ENCODE measurements at places on chromosomes 12 and 14.

GRCh38 chr14:103543140-103543539 is 14.1 kb downstream of the TRMT61A start:
- DNase-seq, result no peak
- H3K27ac ChIP-seq, result peak overlapping the region; percentile 90
- no peak overlapping the region for H3K4me3 ChIP-seq
- H3K4me1 ChIP-seq, result peaks cover 91% of the 10 kb centered on the region

DNA sequence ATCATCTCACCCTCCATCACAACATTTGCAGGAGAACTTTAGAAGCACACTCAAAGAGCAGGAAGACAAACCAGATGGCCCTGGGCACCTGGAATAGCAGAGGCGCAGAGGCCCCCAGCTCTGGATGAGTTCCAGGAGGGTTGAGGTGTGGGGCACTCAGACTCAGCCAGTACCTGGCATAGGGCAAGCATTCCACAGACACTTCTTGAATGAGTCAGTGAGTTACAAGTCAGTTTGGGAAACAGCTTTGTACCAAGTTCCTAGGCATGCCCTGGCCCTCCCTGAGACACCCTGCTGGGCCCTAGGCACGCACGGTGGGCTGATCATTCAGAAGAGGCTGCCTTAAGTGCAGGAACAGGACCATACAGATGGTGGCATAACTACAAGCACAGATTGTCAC is 54.3 kb downstream of the MAP3K9 start:
- DNase-seq, result no peak
- H3K27ac ChIP-seq, result no peak overlapping the region
- no peaks in the 10 kb centered on the region for H3K27me3 ChIP-seq
- peaks cover 3% of the 10 kb centered on the region for H3K36me3 ChIP-seq
- no peak overlapping the region for H3K4me3 ChIP-seq
- no peaks in the 10 kb centered on the region for H3K4me1 ChIP-seq

DNA sequence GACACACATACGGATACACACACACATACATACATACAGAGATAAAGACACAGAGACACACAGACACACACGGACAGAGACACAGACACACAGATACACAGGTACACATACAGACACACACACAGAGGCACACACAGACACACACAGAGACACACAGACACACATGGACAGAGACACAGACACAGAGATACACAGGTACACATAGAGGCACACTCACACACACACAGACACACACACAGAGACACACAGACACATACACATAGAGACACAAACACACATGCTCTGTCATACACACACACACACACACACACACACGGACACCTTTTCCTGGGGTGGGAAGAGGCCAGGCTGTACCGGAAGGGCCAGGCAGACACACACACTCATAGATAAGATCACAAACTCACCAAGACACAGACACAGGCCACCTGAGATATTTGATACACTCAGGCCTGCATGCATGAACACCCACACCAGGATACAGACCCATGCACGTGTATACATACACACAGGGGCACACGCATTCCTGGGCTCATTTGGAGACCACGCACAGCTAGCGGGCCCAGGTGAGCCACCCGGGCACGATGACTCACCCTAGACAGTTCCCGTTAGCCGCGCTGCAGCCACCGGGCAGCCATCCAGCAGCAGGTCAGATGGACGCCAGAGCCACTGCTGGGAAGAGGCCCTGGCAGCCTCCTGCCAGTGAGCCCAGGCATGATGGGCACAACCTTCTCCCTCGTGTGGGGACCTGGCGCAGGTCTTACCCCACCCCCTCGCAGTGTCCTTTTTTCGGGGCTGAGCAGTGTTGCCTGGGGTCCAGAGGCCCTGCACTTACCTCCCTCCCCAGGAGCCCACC is 1.8 kb upstream of the AHNAK2 start:
- no peak for DNase-seq
- peaks cover 8% of the 10 kb centered on the region for H3K36me3 ChIP-seq
- peaks cover 6% of the 10 kb centered on the region for H3K27me3 ChIP-seq
- peaks cover 54% of the 10 kb centered on the region for H3K4me1 ChIP-seq
- no peak overlapping the region for H3K27ac ChIP-seq

DNA sequence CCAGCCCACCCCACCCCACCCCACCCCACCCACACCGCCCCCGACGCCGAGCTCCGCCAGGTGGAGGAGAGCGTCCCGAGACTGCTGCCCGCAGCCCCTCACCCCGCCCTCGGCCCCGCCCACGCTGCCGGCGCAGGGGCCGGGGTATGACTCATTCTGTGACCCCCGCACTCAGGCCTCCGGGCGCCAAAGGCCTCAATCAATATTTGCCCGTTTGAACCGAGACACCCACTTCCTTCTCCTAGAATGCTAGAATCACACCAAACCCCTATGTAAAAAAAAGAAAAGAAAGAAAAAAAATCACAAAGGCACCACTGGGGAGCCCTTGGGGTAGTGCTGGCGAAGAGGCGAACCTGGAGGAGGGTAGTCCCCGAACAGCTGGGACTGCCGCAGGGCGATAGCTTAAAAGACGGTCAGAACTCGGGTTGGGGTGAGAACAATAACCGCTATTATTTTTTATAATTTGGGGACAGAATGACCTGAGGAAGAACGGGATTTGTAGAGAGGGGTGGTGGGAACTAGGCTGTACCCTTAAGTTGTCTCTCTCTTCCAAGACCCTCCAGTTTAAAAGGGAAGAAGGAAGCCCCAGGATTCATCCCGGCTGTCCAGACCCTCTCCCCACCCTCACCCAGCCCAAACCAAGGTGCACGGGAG is 894 bp downstream of the KRT8 start:
- H3K27ac ChIP-seq, result no peak overlapping the region
- no peaks in the 10 kb centered on the region for H3K36me3 ChIP-seq

DNA sequence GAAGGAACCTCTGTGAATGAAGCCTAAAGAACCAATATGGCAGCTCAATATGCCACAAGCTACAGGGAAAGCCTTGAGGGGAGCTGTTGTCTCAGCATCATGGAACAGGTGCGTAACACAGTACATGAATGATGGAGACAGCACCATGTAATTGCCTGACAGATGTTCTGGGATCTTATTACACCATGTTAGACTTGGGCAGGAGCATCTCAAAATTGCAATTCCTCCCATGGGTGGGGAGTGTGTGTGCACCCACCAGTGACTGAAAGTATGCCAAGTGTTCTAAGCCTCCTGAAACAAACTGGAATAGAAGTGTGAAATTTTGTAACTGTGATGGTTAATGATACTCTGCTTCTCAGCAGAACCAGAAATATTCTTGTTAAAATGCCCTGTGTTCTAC is 151.0 kb upstream of the SRRM4 start:
- no peaks in the 10 kb centered on the region for H3K36me3 ChIP-seq
- no peak overlapping the region for H3K4me3 ChIP-seq
- H3K27me3 ChIP-seq, result no peaks in the 10 kb centered on the region

DNA sequence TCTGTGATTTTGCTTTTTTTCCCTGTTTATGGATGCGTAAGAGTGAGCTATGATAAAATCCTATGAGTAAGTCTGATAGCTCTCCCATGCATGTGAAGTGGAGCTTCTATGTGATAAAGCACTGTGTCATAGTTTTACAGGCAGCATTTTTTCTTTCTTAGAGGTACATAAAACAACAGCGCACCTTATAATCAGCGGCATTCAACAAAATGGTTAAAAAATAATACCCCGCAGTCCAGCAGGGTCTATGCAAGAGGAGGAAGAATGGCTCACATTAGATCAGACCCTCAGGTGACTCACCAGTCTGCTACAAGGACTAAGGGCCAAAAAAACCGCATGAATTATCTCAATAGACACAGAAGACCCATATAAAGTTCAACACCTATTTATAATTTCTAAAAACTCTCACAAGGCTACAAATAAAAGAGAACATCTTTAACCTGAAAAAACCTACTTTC is 33.0 kb upstream of the TMEM179 start:
- no peak for DNase-seq
- H3K27ac ChIP-seq, result no peak overlapping the region
- no peaks in the 10 kb centered on the region for H3K36me3 ChIP-seq

GRCh38 chr12:6826125-6826733 is 2.0 kb upstream of the P3H3 start:
- H3K27ac ChIP-seq, result no peak overlapping the region
- no peak overlapping the region for H3K4me3 ChIP-seq
- peaks cover 54% of the 10 kb centered on the region for H3K36me3 ChIP-seq

DNA sequence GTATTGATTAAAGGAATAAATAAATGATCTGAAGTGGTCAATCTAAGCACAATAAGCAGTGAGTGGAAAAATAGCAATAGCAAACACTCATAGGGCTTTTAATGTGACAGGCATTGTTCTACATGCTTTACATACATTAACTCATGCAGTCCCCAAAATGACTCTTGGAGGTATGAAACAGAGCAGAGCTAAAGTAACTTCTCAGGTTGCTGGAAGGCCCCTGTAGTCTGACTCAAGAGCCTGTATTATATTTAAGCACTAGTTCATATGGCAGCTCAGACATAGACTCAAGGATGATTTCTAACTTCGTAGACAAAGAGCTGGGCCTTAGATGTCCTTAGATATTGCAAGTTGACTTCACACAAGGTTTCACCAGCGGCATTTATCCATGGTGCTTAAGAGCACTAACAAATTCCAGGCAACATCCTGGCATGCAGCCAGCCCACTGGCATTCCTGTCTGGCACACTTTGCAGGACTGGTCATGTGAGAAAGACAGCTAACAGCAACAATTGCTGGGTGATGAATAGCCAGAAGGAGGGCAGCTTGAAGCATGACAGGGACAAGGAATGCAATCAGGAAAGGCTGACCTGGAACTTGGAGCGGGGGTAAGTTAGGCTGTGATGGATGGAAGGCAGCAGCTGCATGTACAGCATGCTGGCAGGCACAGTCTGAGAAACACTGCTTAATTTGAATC is 22.9 kb upstream of the KTN1 start:
- H3K4me1 ChIP-seq, result peaks cover 12% of the 10 kb centered on the region
- no peak overlapping the region for H3K27ac ChIP-seq
- no peak overlapping the region for H3K4me3 ChIP-seq
- DNase-seq, result peak; percentile 91
- no peaks in the 10 kb centered on the region for H3K36me3 ChIP-seq

DNA sequence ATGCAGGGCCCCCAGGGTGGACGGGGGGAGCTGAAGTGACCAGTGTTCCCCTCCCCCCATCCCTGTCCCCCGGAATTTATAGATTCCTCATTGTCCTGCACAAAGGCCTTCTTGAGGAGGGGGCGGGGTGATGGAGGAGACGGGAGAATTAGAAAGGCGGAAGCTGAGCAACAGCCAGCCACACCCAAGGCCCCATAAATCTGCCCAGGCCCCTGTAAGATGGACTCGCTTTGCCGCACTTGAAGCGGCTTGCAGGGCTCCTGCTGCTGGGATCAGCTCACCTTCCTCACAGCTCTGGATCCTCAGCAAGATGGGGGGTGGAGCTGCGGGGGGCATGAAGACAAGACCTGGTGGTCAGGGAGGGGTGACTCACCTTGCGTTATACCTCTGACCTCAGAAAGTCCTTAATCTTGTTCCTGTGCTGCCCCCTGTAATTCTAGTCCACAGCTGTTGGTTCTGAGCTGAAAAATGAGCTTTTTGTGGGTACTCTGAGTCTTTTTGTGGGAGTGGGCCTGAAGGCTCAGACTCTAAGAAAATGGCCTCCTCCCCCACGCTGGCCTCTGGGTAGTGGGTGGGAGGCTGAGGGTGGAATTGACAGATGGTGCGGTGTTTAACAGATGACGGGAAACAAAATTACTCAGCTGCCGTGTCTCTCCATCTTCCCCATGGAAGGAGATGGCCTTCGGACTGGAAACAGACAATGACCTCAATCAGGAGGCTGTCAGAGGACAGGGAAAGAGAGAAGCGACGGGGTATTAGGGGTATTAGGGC is 15.8 kb upstream of the ANKRD33 start:
- no peak overlapping the region for H3K27ac ChIP-seq
- peaks cover 24% of the 10 kb centered on the region for H3K4me1 ChIP-seq
- DNase-seq, result no peak
- no peak overlapping the region for H3K4me3 ChIP-seq

- no peaks in the 10 kb centered on the region for H3K4me1 ChIP-seq
- H3K27me3 ChIP-seq, result no peaks in the 10 kb centered on the region
- DNase-seq, result no peak
- no peak overlapping the region for H3K4me3 ChIP-seq
- no peak overlapping the region for H3K27ac ChIP-seq
Observed at GRCh38 chr12:75982979-75983660, 48.5 kb downstream of the PHLDA1 start.

GRCh38 chr14:88380405-88380804 is 5.1 kb upstream of the SPATA7 start:
- peaks cover 5% of the 10 kb centered on the region for H3K4me1 ChIP-seq
- no peak overlapping the region for H3K4me3 ChIP-seq
- no peak overlapping the region for H3K27ac ChIP-seq
- H3K27me3 ChIP-seq, result no peaks in the 10 kb centered on the region
- H3K36me3 ChIP-seq, result no peaks in the 10 kb centered on the region
- peak; percentile 66 for DNase-seq

DNA sequence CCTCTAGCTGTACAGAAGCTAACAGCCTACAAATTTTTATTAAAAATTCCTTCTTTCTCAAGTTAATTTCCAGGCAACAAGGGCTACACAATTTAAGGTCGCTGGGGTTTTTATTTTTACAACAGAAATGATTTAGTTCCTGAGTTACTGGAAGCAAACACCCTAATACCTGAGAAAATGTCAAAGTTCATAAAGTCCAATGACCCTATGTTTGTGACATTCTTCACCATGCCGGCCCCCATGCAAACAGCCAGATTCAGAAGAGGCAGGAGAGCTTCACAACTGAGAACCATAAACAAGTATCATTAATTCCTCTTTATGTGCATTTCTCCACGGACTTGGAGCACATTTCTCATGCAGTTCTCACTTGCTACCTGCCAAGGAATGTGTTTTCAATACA is 236.2 kb upstream of the EGLN3 start:
- H3K27me3 ChIP-seq, result no peaks in the 10 kb centered on the region
- DNase-seq, result no peak
- no peaks in the 10 kb centered on the region for H3K4me1 ChIP-seq
- no peak overlapping the region for H3K27ac ChIP-seq
- H3K36me3 ChIP-seq, result no peaks in the 10 kb centered on the region

- peak overlapping the region; percentile 54 for H3K27ac ChIP-seq
- H3K36me3 ChIP-seq, result peaks cover 54% of the 10 kb centered on the region
- no peaks in the 10 kb centered on the region for H3K27me3 ChIP-seq
- H3K4me1 ChIP-seq, result peaks cover 82% of the 10 kb centered on the region
Observed at GRCh38 chr14:76767681-76768656, 6.7 kb downstream of the VASH1 start.

DNA sequence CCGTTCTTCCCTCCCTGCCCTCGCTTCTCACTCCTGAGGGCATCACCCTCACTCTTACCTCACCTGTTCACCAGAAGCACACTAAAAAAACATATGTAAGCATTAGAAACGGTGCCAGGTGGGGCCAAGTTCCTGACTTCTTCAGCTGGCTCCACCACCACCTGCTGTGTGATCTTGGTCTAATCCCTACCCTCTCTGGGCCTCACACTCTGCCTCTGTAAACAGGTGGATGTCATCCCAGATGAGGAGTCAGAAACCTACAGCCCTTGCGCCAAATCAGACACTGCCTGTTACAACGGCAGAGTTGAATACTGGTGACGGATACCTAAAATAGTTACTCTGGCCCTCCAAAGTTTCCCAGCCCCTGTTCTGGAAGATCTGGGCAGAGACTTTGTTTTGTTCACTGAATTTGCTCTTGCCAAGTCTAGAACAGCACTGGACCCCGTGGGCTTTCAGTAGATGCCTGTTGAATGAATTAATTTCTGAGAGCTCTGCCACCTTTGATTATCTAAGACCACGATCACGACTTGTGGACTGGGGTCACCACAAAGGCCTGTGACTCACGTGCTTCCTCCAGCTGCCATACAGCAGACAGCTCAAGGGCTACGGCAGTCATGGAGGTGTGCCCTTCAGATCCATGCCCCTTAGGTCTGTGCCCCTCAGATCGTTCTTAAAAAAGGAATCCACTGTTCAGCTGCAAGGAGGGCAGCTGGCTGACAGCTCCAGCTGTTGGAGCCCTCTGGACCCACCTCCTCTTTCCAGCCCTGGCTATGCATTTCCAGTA is 71.9 kb downstream of the GSC start:
- H3K36me3 ChIP-seq, result no peaks in the 10 kb centered on the region
- H3K4me1 ChIP-seq, result peaks cover 7% of the 10 kb centered on the region
- DNase-seq, result no peak
- no peaks in the 10 kb centered on the region for H3K27me3 ChIP-seq

All from spinal cord (tissue), 10 donors.